Diencephalon (tissue), 1 donor: ENCODE measurements at places on chromosomes 11 and 22. TPM values are rescaled to one million over a fixed set of nuclear protein-coding genes. Genes with fewer than 3 reads are reported as not detected.

Gene PLAAT4
- total RNA-seq: 10.6 TPM

Gene SYT8
- total RNA-seq: not detected

Gene HINFP
- 25.8 TPM for total RNA-seq

Gene FAM180B
- total RNA-seq: not detected

Gene NDUFS8
- 80.7 TPM for total RNA-seq
